ENCODE measurements at places on chromosomes 16 and 17. TPM values are rescaled to one million over a fixed set of nuclear protein-coding genes. Genes with fewer than 3 reads are reported as not detected.

- no peak for DNase-seq
Measured at GRCh38 chr16:69867784-69868560, 83.2 kb upstream of the CLEC18A start.

GRCh38 chr17:81156866-81157805, 8.2 kb upstream of the PVALEF start:
- DNase-seq, result no peak

GRCh38 chr16:46627746-46628145, 6.6 kb upstream of the SHCBP1 start:
- no peak for DNase-seq

DNA sequence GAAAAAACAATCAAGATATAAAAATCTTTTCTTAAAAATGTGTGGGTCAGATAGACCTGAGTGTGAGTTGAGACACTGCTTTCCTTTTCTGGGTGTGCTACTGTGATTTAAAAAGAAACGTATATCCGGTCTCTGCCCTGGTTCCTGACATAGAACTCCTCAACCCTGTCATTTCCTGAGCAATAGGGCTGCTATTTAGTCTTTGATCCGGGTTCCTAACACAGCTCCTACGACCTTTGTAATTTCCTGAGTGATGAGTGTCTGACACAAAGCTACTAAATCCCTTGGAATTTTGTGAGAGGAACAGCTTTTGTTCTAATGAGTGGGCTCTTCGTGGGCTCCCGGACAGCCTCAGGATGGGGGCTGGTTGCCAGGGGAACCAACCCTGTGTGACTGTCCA, 93.9 kb upstream of the FA2H start:
- DNase-seq, result no peak

DNA sequence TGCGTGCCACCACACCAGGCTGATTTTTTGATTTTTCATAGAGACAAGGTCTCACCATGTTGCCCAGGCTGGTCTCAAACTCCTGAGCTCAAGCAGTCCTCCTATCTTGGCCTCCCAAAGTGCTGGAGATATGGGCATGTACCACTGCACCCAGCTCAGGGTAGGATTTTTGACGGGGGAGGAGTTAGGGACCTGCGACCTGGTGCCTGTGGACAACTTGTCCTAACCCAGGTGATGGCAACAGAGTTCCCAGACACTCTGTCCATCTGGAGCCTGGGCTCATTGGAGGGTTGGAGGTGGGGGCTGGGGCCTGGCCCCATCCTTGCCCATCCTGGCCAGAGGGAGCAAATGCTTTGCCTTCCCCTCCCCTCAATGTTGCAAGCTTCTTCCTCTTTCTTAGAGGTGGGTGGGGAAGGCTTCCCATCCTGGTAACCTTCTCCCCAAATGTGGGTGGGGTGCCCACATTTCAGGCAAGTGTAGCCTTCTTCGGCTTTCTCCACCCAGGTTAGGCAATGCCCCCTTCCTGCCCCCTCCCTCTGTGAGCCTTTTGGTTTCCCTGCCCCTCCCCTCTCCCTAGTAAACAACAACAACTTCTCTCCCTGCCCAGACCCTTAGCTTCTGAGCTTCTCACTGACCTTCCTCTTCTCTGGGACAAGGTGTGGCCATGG, 24.9 kb downstream of the RARA start:
- no peak for DNase-seq

Gene NLRC5
- polyA plus RNA-seq, result 26.6 TPM

Gene KCNAB3
- polyA plus RNA-seq, result 4.7 TPM

Gene LAT
- polyA plus RNA-seq, result 26.0 TPM
